Stimulated activated naive CD8-positive, alpha-beta T cell treated with anti-CD3 and anti-CD28 coated beads, Interleukin-15, amount 100 ng/mL, for 72 hours (primary cell): ENCODE measurements at places on chromosomes 13 and 19.

GRCh38 chr13:102769679-102770078 is 3.9 kb downstream of the TEX30 start:
- no peak for DNase-seq

DNA sequence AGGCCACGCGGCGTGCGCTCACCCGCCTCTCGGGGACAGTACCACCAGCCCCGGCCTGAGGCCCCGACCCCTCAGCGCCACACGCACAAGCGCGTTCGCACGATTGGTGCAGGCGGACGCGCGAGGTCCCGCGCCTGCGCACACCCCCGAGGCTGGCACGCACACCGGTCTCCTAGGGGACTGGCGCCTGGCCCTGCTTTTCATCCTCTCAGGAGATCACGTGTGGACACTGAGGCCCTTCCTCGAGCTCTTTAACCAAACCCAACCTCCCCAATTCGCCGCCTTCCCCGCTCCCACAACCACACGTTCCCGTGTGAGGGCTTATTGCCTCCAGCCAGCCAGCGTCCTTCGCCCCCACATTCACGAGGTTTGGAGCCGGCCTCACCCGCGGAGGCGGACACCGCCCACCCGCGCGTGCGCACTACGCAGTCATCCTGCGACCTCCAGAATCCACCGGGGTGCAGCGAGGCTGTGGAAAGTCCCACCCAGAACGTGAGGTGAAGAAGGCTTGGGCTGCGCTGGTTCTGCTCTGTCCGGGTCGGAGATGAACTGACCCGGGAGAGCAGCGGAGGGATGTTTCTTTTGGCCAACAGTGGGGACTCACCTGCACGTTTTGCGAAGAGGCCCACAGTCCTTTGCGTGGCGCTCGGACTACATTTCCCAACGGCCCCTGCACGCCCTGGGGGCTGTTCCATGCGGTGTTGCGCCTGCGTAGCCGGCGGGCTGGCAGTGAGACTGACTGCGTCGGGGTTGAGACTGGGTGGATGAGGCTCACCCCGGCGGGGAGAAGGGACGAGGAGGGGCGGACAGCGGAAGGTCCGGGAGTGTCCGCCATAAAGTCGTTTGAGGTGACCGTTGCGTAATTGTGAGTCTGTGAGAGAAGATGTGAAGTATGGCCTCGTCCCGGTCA is 539 bp upstream of the ZNF667 start:
- peak; percentile 81 for DNase-seq

DNA sequence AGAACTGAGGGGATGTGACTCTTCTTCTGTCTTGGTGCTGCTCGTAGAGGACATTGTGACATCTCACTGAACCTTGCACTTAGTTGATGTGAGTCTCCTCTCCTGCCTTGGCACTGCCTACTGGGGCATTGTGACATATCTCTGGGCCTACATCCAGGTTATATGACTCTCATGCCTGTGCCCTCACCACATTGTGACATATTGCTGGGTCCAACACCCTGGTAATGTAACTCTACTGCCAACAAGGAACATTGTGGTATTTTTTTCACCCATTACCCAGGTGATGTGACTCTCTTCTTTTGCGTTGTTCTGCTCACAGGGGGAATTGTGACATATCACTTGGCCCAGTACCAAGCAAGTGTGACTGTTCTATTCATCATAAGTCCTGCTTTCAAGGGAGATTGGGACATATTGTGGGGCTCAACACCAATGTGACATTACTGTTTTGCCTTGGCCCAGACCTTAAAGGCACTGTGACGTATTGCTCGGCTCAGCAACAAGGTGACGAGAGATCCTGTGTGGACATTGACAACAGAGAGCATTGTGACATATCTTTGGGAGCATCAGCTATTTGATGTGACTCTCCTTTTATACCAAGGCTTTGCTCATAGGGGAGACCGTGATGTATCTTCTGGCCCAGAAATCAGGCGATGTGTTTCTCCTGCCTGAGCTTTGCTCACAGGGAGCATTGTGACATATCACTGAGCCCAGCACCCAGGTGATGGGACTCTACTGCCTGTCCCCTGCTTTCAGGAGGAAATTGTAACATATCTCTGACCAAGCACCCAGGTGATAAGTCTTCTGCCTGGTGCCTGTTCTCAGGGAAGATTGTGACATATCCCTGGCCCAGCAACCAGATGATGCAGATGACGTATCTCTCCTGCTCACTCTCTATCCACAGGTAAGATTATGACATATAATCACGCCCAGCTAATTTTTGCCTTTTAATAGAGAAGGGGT is 12.2 kb upstream of the ZNF429 start:
- no peak for DNase-seq

- DNase-seq, result no peak
Observed at GRCh38 chr19:18713550-18714117, 30.2 kb downstream of the CRTC1 start.

GRCh38 chr19:40280608-40281221 is 4.4 kb downstream of the AKT2 start:
- DNase-seq, result no peak

DNA sequence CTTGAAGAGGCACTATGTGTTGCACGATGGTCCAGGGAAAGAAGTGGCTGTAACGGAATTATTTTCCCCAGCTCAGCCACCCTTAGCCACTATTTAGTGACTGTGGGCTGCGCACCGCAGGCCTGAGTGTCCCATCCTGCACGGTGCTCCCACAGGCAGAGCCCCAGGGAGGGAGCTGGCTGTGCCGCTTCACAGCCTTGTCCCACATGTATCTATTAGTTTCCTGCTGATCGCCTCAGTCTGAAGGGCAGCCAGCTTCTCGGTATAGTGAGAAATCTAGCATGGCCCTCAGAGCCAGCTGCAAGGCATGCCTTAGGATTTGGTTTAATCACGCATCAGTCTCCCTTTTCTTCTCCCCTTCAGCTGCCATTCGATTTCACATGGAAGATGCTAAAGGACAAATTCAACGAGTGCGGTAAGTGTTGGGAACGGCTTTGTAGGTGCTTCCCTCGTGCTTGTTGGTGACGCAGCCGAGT is 15.7 kb downstream of the PRAM1 start:
- no peak for DNase-seq

DNA sequence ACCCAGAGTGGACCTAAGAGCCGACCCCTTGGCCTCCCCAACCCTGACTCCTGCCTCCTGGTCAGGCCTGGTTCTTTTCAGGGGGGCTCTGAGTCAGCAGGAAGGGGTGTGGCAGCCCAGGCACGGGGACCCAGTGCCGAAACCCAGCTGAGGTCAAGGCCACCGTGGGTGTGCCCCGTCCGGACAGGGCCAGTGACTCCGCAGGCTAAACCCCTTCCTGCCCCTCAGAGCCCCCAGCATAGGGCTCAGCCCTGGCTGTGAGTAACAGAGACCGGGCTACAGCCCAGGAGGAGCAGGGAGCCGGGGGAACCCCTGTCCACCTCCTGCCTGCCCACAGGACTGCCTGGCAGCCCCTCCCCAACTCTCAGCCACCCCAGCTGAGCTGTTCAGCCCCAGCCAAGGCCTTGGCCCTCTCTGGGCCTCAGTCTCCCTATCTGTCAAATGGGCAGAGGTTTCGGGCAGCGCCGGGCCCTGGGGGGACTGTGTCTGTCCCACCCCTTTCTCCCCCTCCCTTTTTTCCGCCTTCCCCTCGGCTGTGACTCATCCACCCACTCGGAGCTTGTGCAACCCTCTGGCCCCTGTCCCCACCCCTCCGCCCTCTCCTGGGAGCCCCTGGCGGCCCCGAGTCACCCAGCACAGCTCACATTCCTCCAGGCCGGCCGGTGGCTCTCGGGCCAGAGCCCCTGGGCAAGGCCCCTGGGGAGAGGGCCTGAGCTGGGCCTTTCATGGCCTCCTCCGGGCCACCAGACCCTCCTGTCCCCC is 8.6 kb downstream of the ZBTB7A start:
- DNase-seq, result no peak

GRCh38 chr19:34468409-34468808 is 13.1 kb upstream of the WTIP start:
- no peak for DNase-seq

- no peak for DNase-seq
Observed at GRCh38 chr19:32303193-32303592, 42.2 kb upstream of the ZNF507 start.

GRCh38 chr13:110361365-110361911 is 54.4 kb downstream of the COL4A2 start:
- no peak for DNase-seq

DNA sequence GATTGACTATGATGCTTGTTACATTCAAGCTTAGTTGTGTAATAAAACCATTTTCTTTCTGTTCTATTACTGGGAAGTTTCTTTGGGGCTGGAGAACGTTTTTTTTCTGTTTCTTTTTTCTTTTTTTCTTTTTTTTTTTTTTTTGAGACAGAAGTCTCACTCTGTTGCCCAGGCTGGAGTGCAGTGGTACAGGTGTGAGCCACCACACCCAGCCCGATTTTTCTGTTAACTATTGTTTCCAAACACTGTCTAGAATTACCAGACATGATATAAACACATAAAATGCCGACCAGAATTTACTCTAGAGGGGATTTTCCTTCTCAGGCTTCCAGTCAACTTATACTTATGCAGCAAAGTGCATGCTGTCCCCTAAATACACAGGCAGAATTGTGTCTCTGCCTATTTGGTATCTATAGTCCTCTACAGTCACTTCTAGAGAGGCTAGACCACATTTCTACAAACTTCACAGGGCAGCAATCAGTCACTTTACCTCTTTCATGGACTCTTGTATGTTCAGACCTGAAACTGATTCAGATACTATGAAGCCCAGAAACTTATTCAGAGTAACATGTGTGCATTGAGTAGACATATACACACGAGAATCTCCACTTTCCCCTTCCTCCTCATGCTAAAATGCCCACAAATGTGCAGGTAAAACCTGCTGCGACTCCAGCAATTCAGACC is 121.2 kb downstream of the ZNF737 start:
- DNase-seq, result no peak

DNA sequence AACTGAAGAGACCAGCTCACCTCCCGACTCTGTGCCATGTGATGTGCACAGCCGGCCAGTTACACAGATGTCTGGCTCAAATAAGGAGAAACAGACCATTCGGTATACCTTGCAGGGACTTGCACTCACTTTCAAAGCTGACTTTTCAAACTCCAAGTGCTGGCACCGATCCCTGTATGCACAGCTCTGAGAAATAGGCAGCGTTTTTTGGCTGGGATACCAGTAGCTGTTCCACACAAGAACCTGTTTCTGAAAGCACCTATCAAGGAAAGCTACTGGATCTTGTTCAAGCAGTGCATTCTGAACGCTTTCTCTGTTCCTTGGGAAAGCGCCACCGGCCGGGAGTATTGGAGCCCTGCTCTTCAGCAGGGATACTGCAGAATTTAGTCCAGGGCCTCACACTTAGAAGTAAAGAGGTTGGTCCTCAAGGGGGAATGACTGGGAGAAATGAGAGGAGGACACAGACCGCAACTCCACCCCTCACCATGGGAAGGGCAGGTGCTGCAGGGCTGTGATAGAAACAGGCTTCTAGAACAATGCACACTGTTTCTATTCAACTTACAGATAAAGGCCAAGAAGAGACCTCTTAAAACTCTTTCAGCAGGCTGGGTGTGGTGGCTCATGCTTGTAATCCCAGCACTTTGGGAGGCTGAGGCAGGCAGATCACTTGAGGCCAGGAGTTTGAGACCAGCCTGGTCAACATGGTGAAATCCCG is 53.6 kb upstream of the PABPC3 start:
- DNase-seq, result no peak

- no peak for DNase-seq
Observed at GRCh38 chr13:104785952-104786351, 1719.7 kb upstream of the SLC10A2 start.

GRCh38 chr13:59368693-59369092 is 795.0 kb downstream of the DIAPH3 start:
- DNase-seq, result no peak

- no peak for DNase-seq
Observed at GRCh38 chr19:52214241-52214640, 24.4 kb downstream of the PPP2R1A start.

DNA sequence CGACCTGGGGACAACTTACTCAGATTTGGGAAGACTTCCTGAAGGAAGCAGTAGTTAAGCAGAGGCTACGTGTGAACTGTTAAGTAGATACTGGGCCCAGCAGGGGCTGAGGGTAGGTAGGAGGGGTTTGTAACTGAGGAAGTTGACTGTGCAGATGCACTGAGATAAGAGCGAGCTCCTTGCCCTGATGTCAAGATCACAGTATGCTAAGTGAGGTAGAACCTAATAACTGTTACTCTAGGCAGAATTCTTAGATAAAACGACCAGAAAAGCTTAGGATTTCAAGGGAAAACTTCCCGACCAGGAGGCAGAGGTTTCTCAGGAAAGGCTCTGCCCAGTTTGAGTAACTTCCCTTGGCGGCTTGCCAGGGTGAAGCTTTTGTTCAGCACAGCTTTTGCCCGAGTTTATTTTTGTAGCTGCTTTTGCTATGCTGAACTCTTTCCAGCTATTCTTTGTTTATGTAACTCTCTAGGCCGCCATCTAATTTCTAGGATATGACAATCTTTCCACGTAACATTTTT is 632.1 kb downstream of the DIAPH3 start:
- peak; percentile 1 for DNase-seq

GRCh38 chr13:94658926-94659597 is 53.3 kb downstream of the SOX21 start:
- DNase-seq, result no peak

DNA sequence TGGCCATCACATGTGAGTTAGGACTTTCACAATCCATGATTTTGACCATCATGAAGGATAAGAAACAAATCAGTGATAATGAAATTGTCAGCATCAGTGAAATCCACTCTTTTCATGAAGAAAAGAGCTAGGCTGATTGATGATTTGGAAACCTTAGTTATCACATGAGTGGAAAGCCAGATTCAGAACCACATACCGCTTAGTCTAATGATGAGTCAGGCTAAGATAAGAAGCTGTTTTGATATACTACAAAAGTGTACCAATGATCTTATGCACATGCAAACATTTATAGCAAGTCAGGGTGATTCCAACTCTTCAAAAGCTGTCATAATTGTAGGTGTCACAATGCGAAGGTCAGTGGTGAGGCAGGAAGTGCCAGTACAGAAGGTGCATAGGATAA is 519.3 kb downstream of the GPC6 start:
- DNase-seq, result no peak

- no peak for DNase-seq
Observed at GRCh38 chr13:112616586-112617362, 28.8 kb upstream of the TUBGCP3 start.

DNA sequence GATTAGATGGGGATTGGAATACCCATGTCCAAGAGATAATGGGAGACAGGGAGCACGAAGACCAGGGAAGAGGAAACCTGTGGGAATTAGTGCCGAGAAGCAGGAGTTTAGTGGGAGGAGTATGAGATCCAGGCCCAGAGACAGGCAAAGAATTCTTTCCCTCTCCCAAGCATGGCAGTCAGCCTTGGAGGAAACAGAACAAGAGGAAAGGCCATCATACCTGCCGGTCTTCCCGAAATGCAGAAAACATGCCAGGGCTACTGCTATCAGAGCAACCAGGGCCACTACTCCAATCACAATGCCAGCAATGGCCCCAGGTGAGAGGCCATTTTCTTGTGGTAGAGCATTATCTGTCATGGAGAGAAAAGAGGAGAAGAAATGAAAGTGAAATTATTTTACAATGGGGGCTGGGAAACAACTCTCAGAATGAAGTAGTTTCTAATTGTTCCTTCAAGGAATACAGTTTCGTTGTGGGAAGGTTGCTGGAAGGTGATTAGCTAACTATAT is 16.1 kb downstream of the CEACAM1 start:
- no peak for DNase-seq

GRCh38 chr13:33583398-33583797 is 234.6 kb upstream of the RFC3 start:
- DNase-seq, result no peak

- DNase-seq, result no peak
Observed at GRCh38 chr13:110012102-110012739, 225.8 kb upstream of the IRS2 start.
